ENCODE measurements at places on chromosomes 5 and 9.

GRCh38 chr9:136516191-136516654 lies 29.6 kb downstream of the NOTCH1 start:
- DNase-seq = no peak

DNA sequence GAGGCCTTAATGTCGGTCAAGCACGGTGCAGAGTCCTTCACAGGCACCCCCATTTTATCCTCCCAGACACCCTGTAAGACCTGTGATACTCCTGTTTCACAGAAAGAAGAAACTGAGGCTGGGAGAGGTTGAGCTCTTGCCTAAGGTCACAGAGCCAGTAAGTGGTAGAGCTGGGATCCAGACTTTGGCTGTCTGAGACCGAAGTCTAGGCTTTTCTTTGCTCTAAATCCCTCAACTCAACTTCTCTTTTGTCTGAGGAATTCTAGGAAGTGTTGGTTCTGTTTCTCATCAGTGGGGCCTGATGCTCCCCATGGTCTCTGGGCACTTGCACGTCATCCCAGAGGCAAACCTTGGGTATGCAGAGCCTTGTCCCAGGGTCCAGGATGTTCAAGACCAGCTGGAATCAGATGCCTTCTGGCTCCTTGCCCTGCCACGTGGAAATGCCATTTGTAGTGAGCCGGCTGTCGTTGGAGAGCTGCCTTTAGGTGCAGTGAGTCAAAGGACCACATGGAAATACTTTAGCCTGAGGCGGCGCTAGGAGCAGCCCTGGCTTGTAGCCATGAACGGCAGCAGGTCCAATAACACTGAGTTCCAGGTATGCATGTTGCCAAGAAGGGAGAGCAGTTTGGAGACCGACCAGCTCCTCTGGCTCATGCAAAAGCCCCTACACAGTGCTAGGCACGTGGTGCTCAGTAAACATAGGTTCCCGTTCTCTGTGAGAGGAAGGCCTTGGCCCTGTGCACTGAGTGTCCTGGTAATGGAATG lies 9.2 kb downstream of the DCANP1 start:
- peak; percentile 16 for DNase-seq

- no peak for DNase-seq
These were observed 40.0 kb downstream of the PAPPA start for GRCh38 chr9:116193636-116194035.

- no peak for DNase-seq
These were observed 18.1 kb downstream of the ANKS6 start for GRCh38 chr9:98778251-98778650.

GRCh38 chr5:12330993-12331588 lies 426.8 kb upstream of the CTNND2 start:
- no peak for DNase-seq

GRCh38 chr5:16410338-16410737 lies 55.3 kb downstream of the ZNF622 start:
- no peak for DNase-seq
